Muscle of leg (tissue), 16 donors: ENCODE measurements at places on chromosomes 2 and 18. TPM values are rescaled to one million over a fixed set of nuclear protein-coding genes. Genes with fewer than 3 reads are reported as not detected.
A peak's percentile ranks its signal among the peaks of the same experiment; 100 is the strongest.

The LYPD1 gene
- 6.1 TPM for total RNA-seq

The RUFY4 gene
- total RNA-seq = 0.27 TPM

The HNRNPA3 gene
- total RNA-seq = 44.4 TPM

The NAT8 gene
- total RNA-seq = not detected

- H3K4me1 ChIP-seq = peaks cover 11% of the 10 kb centered on the region
- peak; percentile 76 for DNase-seq
- no peak overlapping the region for H3K27ac ChIP-seq
- H3K27me3 ChIP-seq = peaks cover 15% of the 10 kb centered on the region
These were observed 3.1 kb upstream of the MATN3 start for GRCh38 chr2:20015482-20016083.

- no peak overlapping the region for H3K4me3 ChIP-seq
- H3K27ac ChIP-seq = no peak overlapping the region
- H3K4me1 ChIP-seq = no peaks in the 10 kb centered on the region
- no peaks in the 10 kb centered on the region for H3K27me3 ChIP-seq
These were observed 178.2 kb downstream of the PPP1R1C start for GRCh38 chr2:182163878-182164277.
